ENCODE measurements at places on chromosomes 5 and 9.

- DNase-seq: no peak
Measured at GRCh38 chr5:6490246-6490645, 41.6 kb downstream of the UBE2QL1 start.

DNA sequence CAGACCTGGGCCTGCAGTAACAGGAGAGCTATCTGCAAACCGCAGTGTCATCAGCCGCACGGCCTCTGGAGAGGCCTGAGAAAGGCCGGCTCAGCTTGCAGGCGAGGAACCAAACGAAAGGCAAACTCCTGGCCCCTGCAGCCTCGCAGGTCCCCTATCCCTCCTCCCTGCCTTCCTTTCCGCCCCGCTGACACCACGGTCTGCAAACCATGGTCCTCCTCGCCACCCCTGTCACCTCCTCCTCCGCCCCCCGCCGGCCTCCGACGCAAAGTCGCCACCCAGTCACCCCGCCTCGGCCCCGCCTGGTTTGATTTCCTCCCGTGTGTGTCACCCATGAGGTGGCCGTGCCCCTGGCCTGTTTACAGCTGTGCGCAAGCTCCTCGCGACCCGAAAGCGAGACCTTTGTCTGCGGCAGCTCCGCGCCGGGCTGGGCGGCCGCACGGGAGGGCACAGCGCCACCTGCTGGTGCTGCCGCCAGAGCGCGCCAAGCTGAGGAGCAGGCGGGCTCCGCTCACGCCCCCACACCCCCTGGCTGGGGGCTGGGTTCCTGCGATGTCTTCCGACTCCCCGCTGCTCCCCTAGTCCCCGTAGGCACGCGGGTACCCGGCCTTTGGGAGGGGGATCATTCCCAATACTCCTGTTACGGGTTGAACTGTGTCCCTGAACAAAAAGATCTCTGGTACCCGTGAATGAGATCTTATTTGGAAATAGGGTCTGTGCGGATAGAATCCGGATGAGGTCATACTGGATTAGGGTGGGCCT is 19.4 kb downstream of the GBGT1 start:
- DNase-seq: peak; percentile 91

- DNase-seq: no peak
Measured at GRCh38 chr5:89968958-89969381, 440.6 kb downstream of the CETN3 start.

DNA sequence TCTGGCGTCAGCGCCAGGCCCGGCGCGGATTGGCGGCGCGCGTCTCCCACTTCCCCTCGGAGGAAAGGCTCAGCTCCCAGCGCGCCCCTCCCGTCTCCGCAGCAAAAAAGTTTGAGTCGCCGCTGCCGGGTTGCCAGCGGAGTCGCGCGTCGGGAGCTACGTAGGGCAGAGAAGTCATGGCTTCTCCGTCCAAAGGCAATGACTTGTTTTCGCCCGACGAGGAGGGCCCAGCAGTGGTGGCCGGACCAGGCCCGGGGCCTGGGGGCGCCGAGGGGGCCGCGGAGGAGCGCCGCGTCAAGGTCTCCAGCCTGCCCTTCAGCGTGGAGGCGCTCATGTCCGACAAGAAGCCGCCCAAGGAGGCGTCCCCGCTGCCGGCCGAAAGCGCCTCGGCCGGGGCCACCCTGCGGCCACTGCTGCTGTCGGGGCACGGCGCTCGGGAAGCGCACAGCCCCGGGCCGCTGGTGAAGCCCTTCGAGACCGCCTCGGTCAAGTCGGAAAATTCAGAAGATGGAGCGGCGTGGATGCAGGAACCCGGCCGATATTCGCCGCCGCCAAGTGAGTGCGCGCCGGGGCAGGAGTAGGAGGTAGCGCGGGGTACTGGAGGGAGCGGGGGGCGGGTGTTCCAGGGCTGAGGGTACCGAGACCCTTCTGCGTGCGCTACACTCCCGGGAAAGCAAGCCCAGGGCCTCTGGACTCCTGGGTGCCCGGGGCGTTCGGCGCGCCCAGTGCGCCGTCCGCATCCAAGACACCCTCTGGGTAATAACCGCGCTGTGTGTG is at the start of gene MSX2:
MSX2 (plus strand) TSS at position 99 of the 777 bp plus-strand sequence; CDS start at position 177, 78 bp downstream.
- DNase-seq: no peak

GRCh38 chr5:145178641-145179523 is 656.3 kb downstream of the PRELID2 start:
- no peak for DNase-seq

DNA sequence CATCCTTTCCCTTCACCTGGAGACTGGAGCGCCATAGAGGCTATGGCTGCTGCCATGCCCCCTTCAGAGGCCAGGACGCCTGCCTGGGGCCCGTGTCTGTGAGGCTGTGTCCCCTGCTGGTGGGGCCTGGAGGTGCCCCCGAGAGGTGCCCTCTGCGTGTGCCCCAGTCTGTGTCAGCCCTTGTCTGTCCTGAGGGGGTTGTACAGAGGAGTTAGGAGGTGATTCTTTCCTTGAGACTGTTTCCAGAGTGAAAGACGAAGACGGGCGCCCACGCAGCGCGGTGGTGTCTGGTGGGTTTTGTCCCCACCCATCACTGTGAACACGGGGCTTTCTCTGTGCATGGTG is 24.6 kb downstream of the TRAF2 start:
- no peak for DNase-seq

DNA sequence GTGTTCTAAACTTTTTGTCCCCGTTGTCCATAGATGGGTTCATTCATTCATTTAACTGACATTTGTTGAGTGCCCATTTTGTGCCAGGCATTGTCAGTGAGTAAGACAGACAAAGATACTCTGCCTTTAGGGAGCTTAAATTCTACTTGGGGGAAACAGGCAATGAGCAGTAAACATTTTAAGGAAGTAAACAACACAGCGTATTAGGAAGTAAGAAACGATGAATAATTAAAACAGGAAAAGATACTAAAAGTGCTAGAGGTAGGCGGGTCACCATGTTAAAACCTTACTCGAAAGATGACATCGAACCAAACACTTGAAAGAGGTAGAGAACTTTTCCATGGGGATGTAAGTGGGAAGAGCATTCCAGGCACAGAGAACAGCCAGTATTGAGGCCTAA is 5.5 kb upstream of the MAML1 start:
- DNase-seq: no peak

DNA sequence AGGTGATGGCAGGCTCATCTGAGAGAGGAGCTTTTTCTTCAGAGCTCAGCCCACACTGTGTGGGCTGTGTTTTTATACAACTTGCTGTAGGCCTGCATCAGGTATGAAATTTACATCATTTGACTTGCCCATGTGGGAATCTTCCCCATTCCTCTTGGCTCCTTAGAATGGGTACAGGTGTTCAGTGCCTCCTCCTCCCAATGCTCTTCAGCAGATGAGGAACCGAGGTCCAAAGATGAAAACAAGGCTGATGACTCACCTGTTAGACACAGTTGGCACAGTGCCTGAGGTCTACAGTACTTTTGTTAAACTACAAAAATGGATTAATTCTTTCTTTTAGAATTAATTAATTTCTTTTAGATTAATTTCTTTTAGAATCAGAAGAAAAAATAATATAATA is 20.8 kb downstream of the PAPPA start:
- DNase-seq: no peak

DNA sequence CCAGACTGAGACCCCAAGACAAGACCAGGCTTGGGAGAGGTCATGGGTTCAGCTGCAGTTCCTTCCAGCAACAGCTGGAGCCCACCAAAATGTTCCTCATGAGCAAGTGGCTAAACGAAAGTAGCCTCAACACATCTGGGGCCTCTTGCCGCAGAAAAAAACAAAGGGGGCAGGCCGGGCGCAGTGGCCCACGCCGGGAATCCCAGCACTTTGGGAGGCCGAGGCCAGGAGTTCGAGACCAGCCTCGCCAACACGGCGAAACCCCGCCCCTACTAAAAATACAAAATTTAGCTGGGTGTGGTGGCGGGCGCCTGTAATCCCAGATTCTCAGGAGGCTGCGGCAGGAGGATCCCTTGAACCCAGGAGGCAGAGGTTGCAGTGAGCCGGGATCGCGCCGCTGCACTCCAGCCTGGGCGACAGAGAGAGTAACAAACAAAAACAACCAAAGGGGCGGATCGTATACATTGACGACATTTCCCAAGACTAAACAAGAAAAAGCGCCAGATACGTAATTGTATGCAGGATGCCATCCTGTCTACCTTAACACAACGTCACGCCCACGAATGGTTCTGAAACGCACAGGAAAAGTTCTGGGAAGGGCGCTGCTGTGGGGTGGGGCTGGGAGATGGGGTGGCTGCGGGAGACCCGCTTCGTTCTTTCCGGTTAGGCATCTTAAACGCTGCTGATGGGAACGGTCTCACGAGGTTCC is 1.7 kb downstream of the INPP5E start:
- no peak for DNase-seq

GRCh38 chr5:135593886-135594285 is 15.1 kb upstream of the CXCL14 start:
- DNase-seq: no peak

DNA sequence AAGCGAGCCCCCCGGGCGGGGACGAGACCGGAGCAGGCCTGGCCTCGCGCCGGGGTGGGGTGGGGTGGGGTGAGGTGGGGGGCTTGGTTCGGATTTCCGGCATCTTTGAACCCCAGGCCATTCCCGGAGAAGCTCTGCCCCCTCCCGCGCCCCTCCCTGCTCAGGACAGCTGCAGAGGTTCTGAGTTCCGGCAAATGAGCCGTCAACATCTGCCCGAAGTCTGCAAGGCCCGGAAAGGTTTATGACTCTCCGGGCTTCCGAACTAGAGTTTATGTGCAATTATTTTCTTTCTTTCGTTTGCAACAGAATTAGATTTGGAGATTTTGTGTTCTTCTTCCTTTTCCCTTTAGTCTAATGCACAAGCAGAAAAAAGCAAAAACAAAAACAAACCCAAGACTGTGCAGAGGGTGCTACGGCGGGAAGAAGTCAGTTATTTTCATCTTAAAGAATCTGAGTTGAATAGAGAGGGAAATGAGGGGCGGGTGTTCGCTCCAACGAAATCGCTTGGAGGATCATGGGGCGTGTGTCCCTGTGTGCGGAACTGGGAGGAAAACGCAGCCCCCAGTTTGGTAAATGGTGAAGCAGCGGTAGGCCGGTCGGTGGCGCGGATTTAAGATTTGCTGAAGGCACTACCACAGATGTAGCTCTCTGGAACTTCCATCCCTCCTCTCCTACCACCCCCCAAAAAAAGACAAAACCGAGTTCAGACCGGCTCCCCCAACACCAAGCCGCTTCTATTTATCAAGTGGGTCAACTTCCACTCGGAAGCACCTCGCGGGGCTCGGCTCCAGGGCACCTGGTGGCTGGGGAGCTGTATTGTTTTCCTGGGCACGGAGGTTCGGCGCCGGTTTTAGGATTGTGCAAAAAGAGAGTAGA is 4.8 kb downstream of the LHX2 start:
- no peak for DNase-seq

DNA sequence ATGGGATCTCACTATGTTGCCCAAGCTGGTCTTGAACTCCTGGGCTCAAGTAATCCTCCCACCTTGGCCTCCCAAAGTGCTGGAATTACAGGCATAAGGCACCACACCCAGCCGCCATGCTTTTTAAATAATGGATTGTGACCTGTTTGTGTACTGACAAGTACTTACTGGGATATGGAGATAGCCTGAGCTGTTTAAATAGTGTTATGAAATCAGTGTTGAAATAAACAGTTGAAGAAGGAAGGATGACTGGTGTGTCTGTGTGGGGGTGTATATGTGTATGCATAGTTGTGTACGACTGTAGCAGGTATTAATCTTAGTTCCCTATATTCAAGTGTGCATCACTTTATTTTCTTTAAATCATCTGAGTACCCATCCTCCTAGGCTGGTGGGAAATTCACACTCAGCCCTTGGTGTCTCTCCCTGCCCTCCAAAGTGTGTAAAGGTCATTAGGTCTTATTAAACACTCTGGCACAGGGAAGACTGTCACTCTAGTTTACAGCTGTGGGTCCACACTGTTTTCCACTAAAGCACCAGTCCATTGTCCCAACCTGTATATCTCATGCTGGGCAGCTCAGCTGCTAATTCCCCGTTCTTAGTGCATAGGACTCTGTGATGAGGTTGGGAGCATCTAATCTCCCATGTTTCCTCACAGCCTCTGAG is 91.0 kb downstream of the SNX18 start:
- DNase-seq: no peak

DNA sequence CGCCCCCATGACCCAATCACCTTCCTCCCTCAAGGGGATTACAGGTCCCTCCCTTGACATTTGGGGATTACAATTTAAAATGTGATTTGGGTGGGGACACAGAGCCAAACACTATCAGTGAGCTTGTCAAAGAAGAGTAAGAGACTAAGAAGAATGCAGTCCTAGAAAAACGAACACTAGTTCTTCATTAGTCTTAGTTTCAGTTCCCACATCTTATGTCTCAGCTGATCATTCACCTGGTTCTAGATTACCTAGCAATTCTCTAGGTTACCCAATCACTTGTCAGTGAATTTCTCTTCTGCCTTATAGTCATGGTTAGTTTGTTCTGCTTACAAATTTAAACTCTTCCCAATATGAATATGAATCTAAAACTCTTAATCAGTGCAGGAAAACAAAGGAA is 251.5 kb downstream of the COX7C start:
- no peak for DNase-seq

GRCh38 chr5:139639619-139640380 is 8.3 kb upstream of the CXXC5 start:
- DNase-seq: no peak

- peak; percentile 81 for DNase-seq
Measured at GRCh38 chr9:131237931-131238401, 38.3 kb downstream of the FAM78A start.

DNA sequence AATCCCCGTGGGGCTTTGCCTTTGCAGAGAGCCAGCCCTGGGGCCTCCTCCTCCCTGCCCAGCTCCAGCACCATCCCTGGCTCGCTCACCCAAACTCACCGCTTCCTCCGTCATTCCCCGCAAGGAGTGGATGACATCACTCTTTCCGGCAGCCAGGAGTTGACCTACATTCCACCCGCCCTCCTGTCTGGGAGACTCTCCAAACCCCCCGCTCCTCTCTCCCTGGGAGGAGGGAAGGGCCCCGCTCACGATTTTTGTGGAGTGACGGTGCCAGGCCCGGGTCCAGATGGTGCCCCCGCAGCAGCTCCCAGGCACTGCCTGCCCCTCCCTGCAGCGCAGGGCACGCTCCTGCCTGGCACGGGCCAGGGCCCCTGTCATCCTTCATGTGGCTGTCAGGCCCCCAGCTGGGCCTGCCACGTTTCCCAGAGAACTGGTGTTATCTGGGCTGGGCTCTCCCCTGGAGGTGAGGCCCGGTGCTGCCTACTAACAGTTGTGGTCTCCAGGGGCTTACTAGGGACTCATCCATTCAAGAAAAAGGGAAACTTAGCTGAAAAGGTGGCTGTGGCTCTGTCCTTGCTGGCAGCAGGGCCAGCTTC is 52.3 kb downstream of the NTNG2 start:
- DNase-seq: no peak

- DNase-seq: no peak
Measured at GRCh38 chr5:102539996-102540728, 41.4 kb upstream of the SLCO6A1 start.

GRCh38 chr5:154110716-154111115 is 71.9 kb downstream of the MFAP3 start:
- DNase-seq: no peak

Data from stimulated activated CD4-positive, alpha-beta T cell treated with anti-CD3 and anti-CD28 coated beads, Interleukin-4, amount 100 ng/mL, for 4 hours (primary cell).